CD4-positive, alpha-beta T cell treated with Interleukin-1 beta for 1 hour (primary cell): ENCODE measurements at places on chromosomes 2 and 18.

DNA sequence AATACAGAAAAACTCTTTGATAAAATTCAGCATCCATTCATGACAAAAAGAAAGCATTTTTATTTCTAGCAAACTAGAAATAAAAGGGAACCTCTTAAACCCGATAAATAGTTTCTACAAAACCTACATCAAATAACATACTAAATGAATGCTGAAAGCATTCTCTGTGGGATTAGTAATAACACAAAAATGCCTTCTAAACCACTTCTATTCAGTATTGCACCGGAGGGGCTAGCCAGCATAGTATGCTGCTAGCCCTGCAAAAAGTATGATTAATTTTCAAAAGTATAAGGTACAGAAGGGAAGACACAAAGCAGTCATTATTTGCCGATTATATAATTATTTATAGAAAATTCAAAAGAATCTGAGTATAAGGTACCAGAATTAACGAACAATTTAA is 145.2 kb downstream of the DTNB start:
- DNase-seq, result no peak

DNA sequence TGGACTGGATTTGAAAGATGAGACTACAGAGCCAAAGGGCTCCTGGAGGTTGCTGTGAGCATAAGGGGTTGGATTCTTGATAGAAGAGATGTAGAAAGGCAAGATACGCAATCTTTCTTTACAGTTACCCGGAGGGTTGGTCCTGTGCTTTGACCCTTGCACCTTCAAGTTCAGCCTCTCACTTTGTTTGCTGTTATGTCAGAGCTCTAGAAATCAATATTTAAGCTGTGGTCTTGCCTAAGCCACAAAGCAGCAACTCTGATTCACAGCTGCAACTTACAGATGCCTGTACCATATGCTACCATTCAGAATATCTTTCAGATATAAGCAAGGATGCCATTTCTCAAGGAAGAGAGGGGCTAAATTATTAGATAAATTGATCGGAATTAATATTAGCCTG is 943.1 kb upstream of the LRRTM1 start:
- DNase-seq, result no peak

GRCh38 chr2:198476007-198476406 is 671.6 kb downstream of the PLCL1 start:
- no peak for DNase-seq

- peak; percentile 71 for DNase-seq
These were observed 600 bp downstream of the RALB start for GRCh38 chr2:120253021-120253882.

DNA sequence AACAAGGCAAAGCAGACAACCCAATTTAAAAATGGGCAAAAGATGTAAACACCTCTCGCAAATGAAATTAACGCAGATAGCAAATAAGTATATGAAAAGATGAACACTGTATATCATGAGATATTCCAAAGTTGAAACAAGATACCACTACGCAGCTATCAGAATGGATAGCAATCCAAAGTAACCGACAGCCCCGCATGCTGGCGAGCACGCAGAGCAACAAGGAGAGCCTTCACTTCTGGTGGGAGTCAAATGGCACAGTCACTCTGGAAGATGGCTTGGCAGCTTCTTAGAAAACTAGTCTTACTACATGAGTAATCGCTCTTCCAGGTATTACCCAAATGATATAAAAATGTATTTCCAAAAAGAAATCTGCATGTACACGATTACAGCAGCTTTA is 1.4 kb downstream of the NDUFA10 start:
- DNase-seq, result no peak

- no peak for DNase-seq
These were observed 93.1 kb upstream of the FSIP2 start for GRCh38 chr2:185645529-185645928.

DNA sequence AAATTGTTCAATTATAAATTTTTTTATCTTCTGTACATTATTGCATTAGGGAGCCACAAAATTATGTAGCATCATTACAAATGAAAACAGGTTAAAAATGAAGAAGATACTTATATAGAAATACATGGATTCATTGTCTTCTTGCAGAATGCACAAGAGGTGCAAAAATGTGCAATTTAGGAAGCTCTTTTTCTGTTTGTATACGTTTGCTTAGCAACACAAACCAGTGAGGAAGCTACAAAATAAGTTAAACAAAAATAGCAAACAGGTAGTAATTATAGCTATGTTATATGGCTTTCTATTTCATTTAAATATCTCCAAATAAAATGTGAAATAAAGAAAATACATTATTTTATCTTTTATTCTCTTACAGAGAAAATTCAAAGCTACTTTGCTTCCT is 177.6 kb upstream of the SESTD1 start:
- no peak for DNase-seq

GRCh38 chr2:215797676-215798075 is 215.7 kb downstream of the MREG start:
- DNase-seq, result no peak

DNA sequence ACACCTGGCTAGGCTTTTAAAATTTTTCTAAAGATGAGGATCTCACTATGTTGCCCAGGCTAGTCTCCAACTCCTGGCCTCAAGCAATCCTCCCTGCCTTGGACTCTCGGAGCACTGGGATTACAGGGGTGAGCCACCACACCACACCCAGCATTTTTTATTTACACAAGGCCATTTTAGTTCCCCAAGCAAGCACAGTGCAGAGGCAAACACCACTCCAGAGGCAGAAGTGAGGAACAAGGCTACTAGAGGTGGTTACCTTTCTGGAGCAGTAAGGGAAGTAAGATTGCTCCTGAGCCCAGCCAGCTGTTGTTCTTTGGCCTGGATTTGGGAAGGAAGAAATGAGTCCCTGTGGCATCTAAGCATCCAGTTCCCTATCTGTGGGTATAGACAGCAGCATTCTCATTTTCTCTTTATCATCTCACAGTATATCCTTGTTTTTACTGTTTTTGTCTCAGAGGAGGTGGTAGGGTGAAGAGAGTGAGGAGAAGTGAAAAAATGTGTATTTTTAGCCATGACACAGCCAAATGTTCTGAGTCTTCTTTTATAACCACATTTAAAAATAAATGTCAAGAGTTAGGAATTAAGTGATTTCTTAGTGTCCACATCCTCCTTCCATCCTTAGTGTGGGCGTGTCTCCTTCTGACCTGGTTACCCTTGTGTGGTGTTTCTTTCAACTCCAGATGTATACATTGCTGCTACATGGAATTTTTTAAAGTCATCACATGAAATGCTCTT is 10.5 kb upstream of the TTC39C start:
- DNase-seq, result no peak

GRCh38 chr2:109108740-109109139 is 20.3 kb upstream of the SH3RF3 start:
- DNase-seq, result no peak

DNA sequence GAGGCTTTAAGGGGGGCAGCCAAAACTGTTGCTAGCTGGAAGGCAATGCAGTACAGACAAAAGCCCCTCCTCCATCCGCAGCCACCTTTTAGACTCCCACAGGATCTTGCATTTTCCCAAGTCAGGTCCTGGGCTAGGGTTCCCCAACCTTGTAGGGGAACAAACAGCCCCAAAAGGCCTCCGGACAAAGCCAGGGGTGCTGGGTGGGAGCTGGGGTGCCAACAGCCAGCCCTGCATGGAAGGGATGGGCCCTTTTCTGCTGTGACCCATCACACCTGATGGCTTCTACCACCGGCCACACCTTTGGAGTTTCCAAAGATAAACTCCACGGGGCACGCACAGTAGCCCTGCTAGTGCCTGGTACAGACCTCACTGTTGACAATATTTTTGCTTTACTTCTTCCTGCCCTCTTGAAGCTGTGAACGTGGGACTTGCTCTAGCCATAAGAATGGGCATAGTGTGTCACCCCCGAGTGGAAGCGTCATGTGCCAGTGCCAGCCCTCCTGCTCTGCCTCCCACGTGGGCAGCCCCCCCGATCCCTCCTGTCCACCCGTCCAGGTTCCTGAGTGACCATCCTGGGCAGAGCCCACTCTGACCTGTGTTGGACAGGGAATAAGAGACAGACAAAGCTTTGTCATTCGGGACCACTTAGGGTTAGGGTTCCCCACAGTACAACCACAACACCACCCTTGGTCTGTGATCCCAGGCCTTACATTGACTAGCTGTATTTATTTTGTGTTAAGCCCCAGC is 18.8 kb downstream of the TUBB6 start:
- no peak for DNase-seq
